ENCODE measurements at places on chromosomes 7 and 10.

DNA sequence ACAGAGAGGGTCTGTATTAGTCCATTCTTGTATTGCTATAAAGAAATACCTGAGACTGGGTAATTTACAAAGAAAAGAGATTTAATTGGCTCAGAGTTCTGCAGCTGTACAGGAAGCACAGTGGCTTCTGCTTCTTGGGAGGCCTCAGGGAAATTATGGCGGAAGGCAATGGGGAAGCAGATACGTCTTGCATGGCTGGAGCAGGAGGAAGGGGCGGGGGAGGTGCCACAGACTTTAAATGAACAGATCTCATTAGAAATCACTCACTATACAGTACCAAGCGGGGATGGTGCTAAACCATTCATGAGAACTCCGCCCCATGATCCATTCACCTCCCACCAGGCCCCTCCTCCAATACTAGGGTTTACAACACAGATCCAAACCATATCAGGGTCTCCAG lies 3.7 kb upstream of the CALU start:
- DNase-seq: no peak

- DNase-seq: no peak
Measured at GRCh38 chr10:61933859-61934555, 32.5 kb downstream of the ARID5B start.

GRCh38 chr10:22821501-22821900 lies 106.4 kb upstream of the ARMC3 start:
- no peak for DNase-seq

DNA sequence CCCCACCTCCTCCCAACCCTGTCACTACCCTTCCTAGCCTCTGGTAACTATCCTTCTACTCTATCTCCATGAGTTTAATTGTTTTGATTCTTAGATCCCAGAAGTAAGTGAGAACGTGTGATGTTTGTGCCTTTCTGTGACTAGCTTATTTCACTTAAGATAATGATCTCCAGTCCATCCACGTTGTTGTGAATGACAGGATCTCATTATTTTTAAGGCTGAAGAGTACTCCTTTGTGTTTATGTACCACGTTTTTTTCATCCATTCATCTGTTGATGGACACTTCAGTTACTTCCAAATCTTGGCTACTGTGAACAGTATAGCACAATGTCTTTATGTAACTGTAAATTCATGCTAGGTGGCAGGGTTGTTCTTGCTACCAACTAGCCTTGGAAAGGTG lies 461.6 kb downstream of the PLXDC2 start:
- no peak for DNase-seq

DNA sequence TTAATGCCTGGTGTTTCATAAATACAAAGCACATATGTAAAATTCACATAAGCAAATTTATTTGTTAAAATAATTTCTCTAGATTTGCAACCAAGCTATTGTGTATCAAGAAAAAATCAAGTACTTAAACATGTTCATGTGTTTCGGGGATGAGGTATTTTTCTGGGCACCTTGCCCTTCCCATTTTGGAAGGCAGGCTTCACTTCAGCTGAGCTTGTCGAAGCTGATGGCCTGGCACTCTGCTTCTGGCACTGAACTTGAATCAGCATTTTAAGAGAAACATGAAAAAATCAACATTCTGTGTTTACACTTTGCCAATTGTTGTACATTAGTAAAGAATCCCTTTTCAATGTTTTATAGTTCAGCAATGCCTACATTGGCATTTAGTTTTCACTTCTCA lies 179.1 kb upstream of the STEAP4 start:
- DNase-seq: no peak

- DNase-seq: no peak
Measured at GRCh38 chr7:97305589-97305988, 188.1 kb downstream of the SDHAF3 start.

- no peak for DNase-seq
Measured at GRCh38 chr7:116726149-116726548, 54.2 kb downstream of the MET start.

GRCh38 chr7:41685684-41686083 lies 17.2 kb downstream of the INHBA start:
- no peak for DNase-seq

- DNase-seq: no peak
Measured at GRCh38 chr7:108613949-108614381, 44.3 kb downstream of the DNAJB9 start.

- no peak for DNase-seq
Measured at GRCh38 chr10:102598243-102598642, 46.0 kb upstream of the TRIM8 start.

DNA sequence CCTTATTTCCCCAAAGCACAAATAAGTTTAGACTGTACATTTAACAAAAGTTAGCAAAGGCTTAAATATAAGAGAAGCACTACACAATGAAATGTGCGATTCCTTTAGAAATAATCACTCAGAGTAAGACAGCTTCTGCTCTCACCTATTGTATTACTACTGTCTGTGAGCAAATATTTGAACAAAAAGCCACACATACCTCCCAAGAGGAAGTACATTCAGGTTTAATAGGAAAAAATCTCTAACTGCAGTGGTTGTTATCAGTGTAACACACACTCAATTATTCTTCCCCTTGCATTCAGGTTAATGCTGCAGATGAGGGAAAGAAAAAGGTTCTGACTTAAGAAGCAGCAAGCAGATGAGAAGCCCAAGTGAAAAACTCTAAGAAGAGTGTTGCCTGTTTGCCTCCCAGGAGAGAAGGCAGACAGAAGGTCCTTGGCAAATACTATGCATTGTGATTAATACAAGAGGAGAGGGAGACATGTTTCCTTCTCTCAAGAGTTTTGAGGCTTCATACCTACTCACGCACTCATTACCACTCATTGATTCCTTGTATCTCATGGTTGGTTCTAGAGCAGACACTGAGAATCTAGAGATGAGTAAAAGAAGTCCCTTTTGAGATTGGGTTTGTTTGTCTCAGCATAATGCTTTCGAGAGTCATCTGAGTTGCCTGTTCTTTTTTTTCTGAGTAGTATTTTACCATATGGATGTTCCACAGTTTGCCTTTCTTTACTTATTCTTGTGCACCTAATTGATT lies 13.6 kb downstream of the GIMAP4 start:
- no peak for DNase-seq

- DNase-seq: no peak
Measured at GRCh38 chr10:54363390-54363789, 437.6 kb downstream of the PCDH15 start.
